Stimulated activated CD4-positive, alpha-beta T cell treated with anti-CD3 and anti-CD28 coated beads, Interleukin-4, amount 100 ng/mL, for 1 hour (primary cell): ENCODE measurements at places on chromosomes 6 and 20.

- no peak for DNase-seq
Measured at GRCh38 chr20:34403908-34404307, 40.8 kb downstream of the ITCH start.

GRCh38 chr6:56742122-56742791 is 99.6 kb upstream of the DST start:
- DNase-seq: no peak

DNA sequence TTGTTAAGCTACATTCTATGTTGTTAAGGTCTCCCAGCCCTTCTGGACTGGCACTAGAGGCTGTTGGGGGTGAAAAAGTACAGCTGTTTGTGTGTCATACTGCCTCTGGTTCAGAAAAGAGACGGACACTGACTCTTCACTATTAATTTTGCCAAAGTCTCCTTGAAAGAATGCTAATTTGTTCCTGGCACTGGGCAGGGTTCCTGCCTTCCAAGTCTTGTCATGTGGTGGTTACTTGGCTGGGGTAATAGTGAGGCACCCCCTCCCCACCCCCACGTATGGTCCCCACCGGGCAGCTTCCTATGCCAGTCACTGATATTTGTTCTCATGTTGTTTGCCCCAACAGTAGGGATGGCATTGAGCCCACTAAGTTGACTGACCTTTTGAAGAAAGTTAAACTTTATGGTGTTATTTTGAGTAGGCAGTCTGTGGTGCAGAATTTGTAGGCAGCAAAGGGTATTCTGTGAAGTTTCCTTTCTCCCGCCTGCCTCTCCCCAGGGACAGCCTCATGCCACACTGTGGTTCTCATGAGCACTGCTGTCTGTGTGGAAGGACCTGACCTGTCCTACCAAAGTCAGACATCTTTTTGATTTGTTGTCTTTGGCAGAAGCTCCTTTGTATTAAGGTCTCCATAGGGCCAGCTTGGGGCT is 8.7 kb downstream of the CDS2 start:
- DNase-seq: no peak

- no peak for DNase-seq
Measured at GRCh38 chr6:157603314-157603940, 219.6 kb upstream of the SNX9 start.

DNA sequence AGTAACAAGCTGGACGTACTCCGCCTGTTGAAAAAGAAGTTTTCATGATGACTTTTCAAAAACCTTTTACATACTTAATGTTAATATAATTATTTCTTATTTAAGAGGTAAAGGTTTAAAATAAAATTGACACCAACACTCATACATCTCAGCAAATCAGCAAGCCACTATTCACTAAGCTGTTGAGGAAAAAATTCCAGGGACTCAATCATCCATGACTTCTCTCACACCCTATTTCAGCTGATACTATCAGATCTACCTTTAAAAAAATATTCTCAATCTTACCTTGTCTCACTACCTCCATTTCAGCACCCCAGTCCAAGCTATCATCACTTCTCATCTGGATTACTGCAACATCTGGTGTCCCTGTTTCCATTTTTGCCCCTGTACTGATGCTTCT is 109.3 kb downstream of the HACE1 start:
- DNase-seq: no peak

DNA sequence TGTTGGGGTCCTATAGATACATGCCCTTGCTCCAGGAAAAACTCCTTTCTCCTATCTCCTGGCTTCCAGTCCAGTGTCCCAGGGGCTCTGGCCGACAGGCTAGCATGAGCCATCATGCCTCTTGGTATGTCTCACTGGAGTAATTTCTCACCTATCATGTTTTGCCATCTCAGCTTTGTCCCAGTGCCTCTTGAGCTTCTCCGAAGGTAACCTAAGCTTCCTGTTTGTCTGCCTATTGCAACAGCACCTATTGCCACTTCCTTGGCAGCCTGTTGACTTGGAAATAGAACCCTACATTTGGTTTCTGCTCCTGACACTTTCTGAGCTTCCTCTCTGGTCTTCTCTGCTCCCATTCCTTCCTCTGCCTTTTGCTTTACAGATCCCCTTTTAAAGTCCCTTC is 197.7 kb downstream of the KCNQ5 start:
- DNase-seq: no peak

- no peak for DNase-seq
Measured at GRCh38 chr6:121330516-121330915, 3.8 kb downstream of the TBC1D32 start.

GRCh38 chr6:9515633-9516606 is 899.0 kb downstream of the TFAP2A start:
- no peak for DNase-seq

GRCh38 chr6:132693478-132693877 is 20.4 kb downstream of the VNN1 start:
- DNase-seq: no peak

DNA sequence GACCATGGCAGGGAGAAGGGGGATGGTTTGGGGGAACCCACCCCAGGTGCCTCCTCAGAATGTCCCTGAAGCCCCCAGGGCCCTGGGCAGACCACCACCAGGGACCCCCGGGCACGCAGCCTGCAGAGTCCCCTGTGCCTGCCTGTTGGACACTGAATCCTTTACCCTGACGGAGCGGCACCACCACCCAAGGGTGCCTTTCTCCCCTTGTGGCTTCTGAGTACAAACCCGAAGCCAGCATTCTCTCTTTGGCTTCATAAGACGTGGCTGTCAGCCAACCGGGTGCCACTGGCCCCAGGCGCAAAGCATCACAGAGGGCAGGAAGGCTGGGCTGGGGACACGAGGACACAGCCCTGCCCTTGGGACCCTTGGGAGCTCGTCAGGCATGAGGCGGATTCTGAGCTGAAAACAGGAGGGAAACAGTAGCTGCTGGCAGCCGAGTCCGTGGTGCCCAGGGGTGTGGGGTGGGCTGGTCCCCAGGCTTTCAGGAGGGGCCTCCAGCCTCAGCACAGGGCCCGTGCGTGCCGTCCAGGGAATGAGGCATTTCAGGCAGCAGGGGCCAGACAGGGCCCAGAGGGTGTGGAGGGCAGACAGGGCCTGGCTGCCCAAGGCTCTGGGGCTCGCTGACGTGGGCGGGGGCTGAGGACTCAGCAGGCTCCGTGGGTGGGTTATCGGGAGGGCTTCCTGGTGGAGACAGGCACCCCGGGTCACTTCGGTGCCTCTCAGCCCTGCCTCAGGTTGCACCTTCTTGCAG is 3.5 kb downstream of the COL9A3 start:
- no peak for DNase-seq

- DNase-seq: no peak
Measured at GRCh38 chr6:71396410-71396801, 107.8 kb downstream of the OGFRL1 start.

DNA sequence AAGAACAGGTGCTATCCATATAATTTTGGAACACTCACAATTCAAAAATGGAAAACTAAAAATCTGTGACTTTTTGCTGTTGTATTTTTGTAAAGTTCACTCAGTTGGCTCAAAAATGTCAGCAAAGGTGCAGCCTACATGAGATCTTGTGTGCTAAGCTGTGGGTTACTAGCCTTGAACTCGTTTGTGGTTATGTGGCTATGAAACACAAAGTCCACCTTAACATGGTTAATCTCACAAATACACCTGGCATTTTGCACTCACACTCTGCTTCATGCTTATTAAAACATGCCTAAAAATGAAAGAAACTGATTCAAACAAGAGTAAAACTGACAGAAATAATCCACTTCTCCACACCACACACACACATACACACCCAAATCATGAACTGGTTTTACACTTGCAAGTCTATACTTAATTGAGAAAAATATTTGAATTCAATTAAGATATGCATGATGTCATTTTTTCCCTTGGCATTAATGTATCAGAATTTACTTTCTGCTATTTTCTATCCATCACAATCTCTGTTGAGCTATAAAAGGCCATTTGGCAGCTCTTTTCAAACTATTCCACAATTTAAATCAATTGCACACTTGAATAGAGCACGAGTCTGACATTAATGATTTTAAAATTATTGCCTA is 22.9 kb upstream of the TMEM30A start:
- DNase-seq: no peak

DNA sequence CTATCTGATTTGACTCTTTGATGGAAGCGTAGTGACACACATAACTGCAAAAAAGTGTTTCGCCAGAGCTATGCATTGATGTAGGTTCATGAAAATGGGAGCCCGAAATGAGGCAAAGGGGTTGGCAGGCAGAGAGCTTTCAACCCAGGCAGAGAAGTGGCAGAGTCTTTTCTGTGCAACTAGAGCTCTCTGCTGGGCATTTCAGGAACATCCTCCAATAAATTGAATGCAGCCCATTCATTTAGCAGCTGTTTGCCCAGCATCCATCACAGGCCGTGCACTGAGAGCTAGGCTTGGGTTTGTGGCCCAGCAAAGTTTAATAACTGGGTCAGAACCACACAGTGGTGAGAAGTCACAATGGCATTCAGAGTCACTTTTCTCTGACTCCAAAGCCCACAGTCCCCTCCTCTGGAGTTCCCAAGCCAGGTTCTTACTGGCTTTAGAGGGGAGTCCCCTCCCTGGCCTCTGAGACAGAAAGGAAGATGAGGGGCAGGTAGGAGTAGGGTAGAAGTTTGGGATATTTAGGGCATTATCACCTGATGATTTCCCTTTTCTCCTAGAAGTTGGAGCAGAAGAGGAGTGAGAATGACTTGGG is 31.8 kb upstream of the ELMO2 start:
- no peak for DNase-seq

DNA sequence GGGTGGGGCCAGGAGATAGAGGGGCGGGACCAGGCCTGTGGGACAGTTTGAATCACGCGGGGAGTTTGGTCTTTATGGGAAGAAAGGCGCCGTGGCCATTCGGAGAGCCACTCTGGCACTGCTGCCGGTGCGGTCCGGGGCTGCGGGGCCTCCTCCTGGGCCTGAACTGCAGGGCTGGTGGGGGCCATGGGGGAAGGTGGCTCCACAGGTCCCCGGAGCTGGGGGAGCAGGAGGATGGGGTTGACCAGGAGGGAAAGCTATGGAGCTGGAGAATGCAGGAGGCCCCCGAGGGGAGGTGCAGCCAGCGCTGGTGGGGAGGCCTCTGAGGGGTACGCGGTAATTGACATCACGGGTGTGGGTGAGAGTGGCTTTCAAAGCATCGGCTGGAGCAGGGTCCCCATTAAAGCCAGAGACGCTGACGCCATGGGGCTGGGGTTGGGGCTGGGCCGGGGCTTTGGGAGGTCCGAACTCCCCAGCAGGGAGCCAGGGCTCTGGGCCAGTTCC is 1.8 kb upstream of the BHLHE23 start:
- no peak for DNase-seq

DNA sequence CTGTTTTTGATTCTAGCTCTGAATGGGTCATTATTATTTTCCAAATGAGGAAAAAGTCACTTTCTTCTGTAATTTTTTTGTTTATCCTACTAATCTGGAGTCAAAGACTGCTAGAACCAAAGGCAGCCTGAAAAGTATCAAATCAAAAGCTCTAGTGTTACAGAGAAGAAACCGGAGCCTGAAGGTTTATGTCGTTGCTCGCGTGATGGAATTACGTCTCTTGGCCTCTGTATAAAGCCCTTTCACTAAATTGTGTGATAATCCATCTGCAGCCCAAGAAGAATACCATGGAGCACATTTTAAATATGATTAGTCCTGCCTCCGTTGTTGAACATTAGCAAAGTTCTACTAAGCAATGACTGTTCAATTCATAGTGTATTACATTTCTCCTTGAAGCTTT is 738.6 kb downstream of the C6orf118 start:
- DNase-seq: no peak

DNA sequence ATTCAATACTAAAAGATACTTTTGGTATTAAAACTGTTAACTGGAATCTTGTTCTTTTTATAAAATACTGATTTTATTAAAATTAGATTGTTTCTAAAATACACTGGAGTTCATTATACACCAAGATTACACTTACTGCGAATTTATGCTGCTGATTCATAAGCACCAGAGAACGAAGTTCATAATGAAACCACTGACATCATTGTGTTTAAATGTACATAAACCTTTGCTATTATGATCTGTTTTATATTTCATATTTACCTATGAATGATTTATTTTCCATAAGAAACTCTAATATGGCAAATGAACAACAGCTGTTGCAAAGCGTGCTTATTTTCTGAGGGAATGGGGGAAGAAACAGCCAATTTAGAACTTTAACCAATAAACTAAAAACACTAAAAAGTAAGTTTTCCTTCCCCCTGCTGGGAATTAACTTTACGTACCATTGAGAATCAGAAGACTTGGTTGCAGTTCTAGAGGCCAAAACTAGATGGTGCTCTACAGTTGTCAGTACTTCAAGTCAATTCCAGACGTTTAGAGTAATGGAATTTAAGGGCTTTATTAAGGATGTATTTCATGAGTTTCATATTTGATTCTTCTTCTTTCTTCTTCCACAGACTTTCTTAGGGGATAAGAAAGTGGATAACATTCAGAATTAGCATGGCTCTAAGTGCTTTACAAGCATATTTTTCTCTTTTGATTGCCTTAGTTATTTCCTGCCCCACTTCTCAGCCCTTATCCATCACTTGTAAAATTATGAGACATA is 30.8 kb upstream of the COL19A1 start:
- no peak for DNase-seq

- DNase-seq: no peak
Measured at GRCh38 chr6:25014791-25015560, 79.2 kb upstream of the RIPOR2 start.

DNA sequence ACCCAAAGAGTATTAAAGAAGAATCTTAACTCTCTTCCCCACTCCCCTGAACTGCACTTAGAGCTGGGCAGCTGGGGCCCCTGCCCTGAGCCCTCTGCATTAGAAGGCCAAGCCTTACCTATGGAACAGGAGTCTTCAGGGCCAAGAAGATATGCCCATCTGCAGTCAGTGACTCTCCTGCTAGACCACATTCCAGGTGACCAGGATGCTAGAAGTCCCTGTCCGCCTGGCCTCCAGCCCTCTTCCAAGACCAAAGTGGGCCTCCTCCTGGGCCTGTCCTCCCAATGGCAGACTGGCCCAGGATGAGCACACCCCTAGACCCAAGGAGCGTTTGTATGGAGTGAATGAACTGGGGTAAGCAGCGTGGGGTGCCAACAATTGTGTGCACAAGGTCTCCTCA is 259.1 kb downstream of the LY86 start:
- no peak for DNase-seq

DNA sequence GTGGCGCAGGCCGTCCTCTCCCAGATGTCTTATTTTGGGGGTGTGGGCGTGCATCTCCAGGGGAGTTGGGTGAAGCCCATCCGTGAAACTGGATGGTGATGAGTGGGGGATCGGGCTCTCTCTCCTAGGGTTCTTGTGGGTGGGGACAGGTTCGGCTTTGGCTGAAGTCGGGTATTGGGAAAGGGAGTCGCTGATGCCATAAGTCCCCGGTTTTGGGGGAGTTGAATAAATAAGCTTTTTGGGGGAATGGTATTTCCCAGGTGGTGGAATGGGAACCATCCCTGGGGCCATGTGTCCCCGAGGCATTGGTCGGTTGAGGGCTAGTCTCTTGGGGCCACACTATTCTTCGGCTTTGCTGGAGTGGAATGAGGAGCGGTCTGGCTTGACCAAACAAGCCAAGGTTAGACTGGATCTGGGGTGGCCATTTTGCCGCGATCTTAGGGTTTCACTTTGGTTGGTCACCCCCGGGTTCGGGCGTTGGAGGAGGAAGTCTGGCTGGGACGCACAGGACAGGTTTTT is 481 bp downstream of the ZNF133 start:
- no peak for DNase-seq
